ENCODE measurements at places on chromosomes 5 and 9. TPM values are rescaled to one million over a fixed set of nuclear protein-coding genes. Genes with fewer than 3 reads are reported as not detected.

PCDHB16 gene
- polyA plus RNA-seq, result 0.09 TPM

RXFP3 gene
- polyA plus RNA-seq, result not detected

ARSI gene
- polyA plus RNA-seq, result not detected

SLC22A5 gene
- polyA plus RNA-seq, result 6.4 TPM

BNC2 gene
- 0.07 TPM for polyA plus RNA-seq

INSL6 gene
- polyA plus RNA-seq, result 2.3 TPM

IL4 gene
- polyA plus RNA-seq, result not detected

PCDHGB2 gene
- 0.08 TPM for polyA plus RNA-seq

MRPL41 gene
- 28.4 TPM for polyA plus RNA-seq

TBC1D2 gene
- 0.23 TPM for polyA plus RNA-seq

ENC1 gene
- 73.5 TPM for polyA plus RNA-seq

INSL4 gene
- polyA plus RNA-seq, result not detected

SLC1A3 gene
- polyA plus RNA-seq, result 345 TPM

ASTN2 gene
- polyA plus RNA-seq, result 24.6 TPM

IL17B gene
- polyA plus RNA-seq, result not detected

C9orf152 gene
- not detected for polyA plus RNA-seq

MAMDC4 gene
- polyA plus RNA-seq, result 0.12 TPM

SYNPO gene
- polyA plus RNA-seq, result 0.25 TPM

GMCL2 gene
- polyA plus RNA-seq, result not detected

KIAA1191 gene
- 46.1 TPM for polyA plus RNA-seq

PTGDS gene
- 135 TPM for polyA plus RNA-seq

MOB3B gene
- 5.7 TPM for polyA plus RNA-seq

SLC6A3 gene
- not detected for polyA plus RNA-seq

TRIM14 gene
- 0.29 TPM for polyA plus RNA-seq

LIX1 gene
- polyA plus RNA-seq, result 5.0 TPM

PCDHGB4 gene
- 2.1 TPM for polyA plus RNA-seq

PCDHA3 gene
- 3.8 TPM for polyA plus RNA-seq

DMRT2 gene
- polyA plus RNA-seq, result not detected

MACROH2A1 gene
- 84.5 TPM for polyA plus RNA-seq

EPB41L4B gene
- polyA plus RNA-seq, result 0.90 TPM

RGS7BP gene
- 72.3 TPM for polyA plus RNA-seq

CCDC152 gene
- 60.9 TPM for polyA plus RNA-seq

NDUFS4 gene
- polyA plus RNA-seq, result 502 TPM

ECSCR gene
- polyA plus RNA-seq, result not detected

SLC6A7 gene
- 0.65 TPM for polyA plus RNA-seq

EDIL3 gene
- polyA plus RNA-seq, result 168 TPM

QRFP gene
- not detected for polyA plus RNA-seq

PCDHB4 gene
- 16.8 TPM for polyA plus RNA-seq

MARVELD2 gene
- 0.66 TPM for polyA plus RNA-seq

PCDHGA5 gene
- polyA plus RNA-seq, result 2.5 TPM

SLIT3 gene
- 11.9 TPM for polyA plus RNA-seq

ANKRD20A1 gene
- polyA plus RNA-seq, result 19.0 TPM

PLAC8L1 gene
- polyA plus RNA-seq, result not detected

GFI1B gene
- polyA plus RNA-seq, result not detected

CDHR2 gene
- polyA plus RNA-seq, result 1.4 TPM

CDX1 gene
- polyA plus RNA-seq, result not detected

SMIM33 gene
- not detected for polyA plus RNA-seq

SOX30 gene
- polyA plus RNA-seq, result 0.95 TPM

ACOT12 gene
- not detected for polyA plus RNA-seq

EQTN gene
- polyA plus RNA-seq, result 15.1 TPM

FNIP1 gene
- 23.5 TPM for polyA plus RNA-seq

MAMDC2 gene
- polyA plus RNA-seq, result 3.9 TPM

CLK4 gene
- 18.2 TPM for polyA plus RNA-seq

PHAX gene
- polyA plus RNA-seq, result 144 TPM

PCDHB9 gene
- 0.21 TPM for polyA plus RNA-seq

NR2F1-AS1 gene
- polyA plus RNA-seq, result 74.7 TPM

LECT2 gene
- not detected for polyA plus RNA-seq

BTNL9 gene
- polyA plus RNA-seq, result not detected

SURF2 gene
- 15.7 TPM for polyA plus RNA-seq
